ENCODE measurements at places on chromosomes 12 and 14.

- peak; percentile 39 for DNase-seq
Measured at GRCh38 chr14:64388533-64389285, 556 bp downstream of the MTHFD1 start.

DNA sequence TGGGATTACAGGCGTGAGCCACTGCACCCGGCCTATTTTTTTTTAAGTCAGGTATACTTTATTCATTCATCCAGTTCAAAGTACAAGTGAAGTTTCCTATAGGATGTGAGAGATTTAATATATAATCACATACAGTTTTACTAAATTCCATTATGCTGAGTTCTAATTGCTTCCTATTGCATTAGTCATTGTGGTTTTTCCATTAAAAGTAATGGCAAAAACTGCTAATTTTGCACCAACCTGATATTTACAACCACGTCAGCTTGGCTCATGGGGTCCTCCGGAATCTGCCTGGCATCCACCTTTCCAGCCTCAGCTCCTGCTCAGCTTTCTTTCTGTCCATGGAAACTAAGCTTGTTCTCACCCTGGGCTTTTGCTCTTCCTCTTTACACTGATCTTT lies 67.0 kb upstream of the CSRP2 start:
- no peak for DNase-seq

GRCh38 chr14:102734436-102734835 lies 42.8 kb upstream of the TRAF3 start:
- no peak for DNase-seq

- no peak for DNase-seq
Measured at GRCh38 chr12:42240131-42240750, 2.2 kb upstream of the YAF2 start.

GRCh38 chr12:6943722-6944380 lies at the start of the genes C12orf57 and RNU7-1:
TSS of gene C12orf57 (plus strand) at chr12:6944022. CDS start at chr12:6944122, 100 bp downstream.
TSS of gene RNU7-1 (plus strand) at chr12:6943816.
- DNase-seq: peak; percentile 95

DNA sequence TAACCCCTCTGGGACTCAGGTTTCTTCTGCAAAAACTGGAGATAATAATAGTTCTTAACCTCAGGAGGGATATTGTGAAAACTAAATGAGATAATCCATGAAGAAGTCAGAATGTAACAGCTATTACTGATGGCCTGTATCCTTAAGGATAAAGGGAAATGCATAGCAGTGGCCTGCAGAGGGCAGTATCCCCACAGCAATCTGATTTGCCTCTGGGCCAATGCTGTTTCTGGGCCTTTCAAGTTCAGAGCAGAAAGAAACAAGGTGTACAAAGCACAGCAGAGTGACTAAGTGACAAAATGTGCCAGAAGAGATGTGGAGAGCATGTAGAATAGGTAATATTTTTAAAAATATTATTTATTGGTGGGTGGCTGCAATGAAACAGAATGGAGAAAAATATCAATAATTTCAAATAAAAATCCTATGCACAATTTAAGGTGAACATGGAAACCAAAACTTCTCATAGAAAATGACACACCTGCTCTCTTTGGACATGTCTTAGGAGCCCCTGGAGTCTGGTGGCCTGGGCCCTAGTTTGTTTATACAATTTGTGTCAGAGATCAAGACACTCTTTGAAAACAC lies 90.3 kb downstream of the C12orf75 start:
- peak; percentile 80 for DNase-seq

GRCh38 chr14:22084393-22085281 lies 411.0 kb upstream of the OR4E1 start:
- DNase-seq: peak; percentile 54

DNA sequence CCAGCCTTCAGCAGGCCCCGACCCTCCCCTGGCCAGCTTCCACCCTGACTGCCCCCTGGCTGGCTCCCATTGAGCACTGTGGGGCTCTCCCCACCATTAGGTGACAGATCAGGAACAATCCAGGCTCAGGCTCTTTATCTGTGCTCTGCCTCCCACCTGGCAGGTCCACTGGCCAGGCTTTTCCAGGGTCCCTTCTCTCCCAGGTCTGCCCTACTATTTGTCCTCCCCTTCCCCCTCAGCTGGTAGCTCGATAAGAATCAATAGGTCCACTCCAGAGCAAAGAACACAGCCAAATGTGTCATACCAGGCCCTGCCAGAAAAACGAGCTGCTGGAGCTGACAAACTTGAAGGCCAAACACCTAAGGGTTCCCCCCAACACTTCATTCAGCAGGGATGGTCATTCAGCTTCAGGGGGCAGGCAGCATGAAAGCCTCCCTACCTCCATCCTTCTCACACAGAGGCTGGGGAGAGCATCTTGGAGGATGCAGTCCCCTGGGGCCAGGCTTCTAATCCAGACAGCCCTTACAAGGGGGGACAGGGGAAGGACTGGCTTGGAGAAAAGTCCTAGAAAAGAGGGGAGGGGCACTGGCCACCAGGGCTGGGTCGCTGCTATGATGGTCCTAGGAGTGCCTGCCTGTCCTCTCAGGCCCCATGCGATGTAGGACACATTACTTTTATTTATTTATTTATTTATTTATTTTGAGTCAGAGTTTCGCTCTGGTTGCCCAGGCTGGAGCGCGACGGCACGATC lies 1.9 kb upstream of the KRT18 start:
- no peak for DNase-seq

- DNase-seq: no peak
Measured at GRCh38 chr12:30930238-30930637, 3.7 kb downstream of the TSPAN11 start.

- peak; percentile 33 for DNase-seq
Measured at GRCh38 chr14:81529391-81529790, 4.3 kb downstream of the SEL1L start.

GRCh38 chr14:92687681-92688433 lies 60.6 kb downstream of the LGMN start:
- DNase-seq: no peak

DNA sequence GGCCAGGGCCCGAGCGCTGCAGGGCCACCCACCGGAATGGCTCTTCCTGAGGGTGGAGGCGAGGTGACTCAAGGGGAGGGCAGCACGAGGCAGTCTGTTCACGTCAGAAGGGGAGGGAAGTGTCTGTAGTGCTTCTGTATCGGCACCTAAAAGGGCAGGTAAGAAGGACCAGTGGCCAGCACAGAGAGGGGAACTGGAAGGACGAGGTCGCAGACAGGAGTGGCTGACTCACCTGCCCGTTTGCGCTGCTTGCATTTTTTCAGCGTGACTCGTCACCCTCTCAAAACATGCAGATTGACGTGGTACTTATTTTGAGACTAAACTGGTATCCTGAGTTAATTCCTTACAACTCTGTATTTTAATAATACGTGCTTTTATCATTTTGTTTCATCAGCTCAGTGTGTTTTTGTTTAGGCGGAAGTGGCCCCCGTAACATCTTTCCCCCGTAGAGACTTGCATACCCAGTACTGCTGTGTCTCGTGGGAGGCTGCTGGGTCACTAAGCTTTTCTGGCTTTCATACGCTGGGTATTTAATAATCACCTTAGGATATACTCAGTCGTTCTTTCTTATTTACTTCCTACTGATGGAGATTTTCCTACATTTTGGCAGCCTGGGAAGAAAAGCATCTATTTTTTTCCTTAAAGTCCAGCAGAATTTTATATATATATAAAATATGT lies 26.4 kb downstream of the SFSWAP start:
- DNase-seq: peak; percentile 90

GRCh38 chr12:109014984-109015765 lies 5.7 kb downstream of the SVOP start:
- no peak for DNase-seq

DNA sequence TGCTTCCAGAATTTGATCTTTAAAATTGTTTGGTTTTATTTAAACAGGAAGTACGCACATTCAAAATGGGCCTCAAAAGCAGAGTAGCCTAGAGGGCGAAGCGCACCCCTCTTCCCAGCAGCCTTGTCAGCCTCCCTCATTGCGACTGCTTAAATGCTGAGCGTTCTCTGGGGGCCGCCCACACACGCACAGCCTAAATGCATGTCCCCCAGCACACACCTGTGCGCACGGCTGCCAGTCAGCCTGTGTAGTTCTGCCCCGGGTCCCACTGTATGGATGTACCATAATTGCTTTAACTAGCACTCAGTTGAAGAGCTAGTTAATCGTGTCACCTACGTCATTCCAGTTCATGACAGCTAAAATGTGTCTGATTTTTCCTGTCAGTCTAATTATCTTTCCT lies 79.3 kb downstream of the TESC start:
- DNase-seq: no peak

DNA sequence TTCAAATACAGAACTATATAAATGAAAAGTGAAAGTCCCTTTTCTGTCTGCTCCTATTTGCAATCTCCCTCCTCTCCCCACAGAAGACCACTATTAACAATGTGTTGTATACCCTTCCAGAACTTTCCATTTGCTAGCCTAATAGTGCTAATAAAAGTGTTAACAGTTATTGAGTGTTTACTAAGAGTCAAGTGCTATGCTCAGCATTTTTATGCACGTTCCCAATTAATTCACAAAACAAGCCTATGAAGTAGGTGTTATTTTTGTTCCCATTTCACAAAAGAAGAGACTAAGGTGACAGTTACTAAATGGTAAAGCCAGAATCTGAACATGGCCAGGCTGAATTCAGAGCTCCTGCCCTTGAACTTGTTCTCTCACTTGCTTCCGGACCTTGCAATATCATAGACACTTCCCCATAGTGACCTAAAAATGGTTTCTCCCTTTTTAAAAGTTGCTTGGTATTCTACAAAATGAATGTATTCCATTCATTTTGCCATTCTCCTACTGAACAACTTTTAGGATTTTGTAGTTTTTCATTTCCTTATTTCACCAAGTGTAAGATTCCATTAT lies 1.6 kb upstream of the PRKAB1 start:
- DNase-seq: no peak

GRCh38 chr14:97771340-97772045 lies 974.3 kb downstream of the VRK1 start:
- no peak for DNase-seq

- no peak for DNase-seq
Measured at GRCh38 chr12:47721431-47721973, 3.8 kb downstream of the ENDOU start.

DNA sequence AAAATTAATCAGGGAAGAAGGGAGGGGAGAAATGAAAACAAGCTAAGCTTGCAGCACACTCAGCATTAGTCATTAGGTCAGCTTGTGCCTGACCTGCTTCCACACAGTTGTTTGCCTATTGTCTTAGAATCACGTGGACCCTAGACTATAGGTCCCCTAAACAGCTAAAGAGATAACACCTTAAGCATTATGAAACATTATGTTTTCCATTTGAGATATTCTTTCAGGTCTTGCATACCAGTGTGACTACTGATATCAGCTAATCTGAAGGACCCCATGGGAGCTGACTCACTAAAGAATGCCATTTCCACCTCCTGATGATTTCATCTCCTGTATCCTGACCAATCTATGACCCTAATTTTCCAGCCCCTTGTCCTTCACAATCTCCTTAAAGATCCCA lies 154.1 kb upstream of the FUT8 start:
- peak; percentile 35 for DNase-seq

DNA sequence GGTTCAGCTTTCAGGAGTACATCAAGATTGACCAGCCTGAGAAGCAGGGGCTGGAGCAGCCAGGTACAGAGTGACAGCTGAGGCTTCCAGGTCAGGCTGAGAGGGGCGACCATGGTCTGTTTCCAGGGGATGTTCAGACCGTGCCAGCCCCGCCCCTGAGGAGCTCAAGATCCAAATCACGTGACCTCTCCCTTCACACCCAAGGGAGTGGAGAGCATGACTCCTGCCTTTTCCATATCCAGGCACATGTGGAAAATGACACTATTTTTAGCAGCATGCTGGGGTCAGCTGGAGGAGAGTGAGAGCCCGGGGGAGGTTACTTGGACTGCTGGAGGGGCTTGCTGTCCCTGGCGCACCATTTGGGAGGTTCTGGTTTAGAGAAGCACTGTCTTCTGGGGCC lies 92.7 kb downstream of the B4GALNT3 start:
- no peak for DNase-seq

DNA sequence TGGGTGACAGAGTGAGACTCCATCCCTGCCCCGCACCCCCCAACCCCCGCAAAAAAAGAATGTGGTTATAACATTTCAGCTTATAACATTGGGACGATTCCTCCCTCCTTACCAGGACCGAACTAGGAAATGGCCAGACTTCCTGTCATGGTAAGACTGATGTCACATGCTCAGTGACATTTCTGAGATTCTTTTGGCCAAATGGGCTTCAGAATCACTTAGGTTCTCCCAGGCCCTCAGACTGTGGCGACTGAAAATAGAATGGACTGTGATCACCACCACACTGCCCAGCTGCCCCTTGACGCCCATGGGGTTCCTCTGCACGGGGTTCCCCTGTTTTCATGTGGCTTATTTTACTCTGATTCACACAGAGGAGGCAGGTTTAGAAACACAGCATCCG lies 115.0 kb upstream of the EVL start:
- no peak for DNase-seq

DNA sequence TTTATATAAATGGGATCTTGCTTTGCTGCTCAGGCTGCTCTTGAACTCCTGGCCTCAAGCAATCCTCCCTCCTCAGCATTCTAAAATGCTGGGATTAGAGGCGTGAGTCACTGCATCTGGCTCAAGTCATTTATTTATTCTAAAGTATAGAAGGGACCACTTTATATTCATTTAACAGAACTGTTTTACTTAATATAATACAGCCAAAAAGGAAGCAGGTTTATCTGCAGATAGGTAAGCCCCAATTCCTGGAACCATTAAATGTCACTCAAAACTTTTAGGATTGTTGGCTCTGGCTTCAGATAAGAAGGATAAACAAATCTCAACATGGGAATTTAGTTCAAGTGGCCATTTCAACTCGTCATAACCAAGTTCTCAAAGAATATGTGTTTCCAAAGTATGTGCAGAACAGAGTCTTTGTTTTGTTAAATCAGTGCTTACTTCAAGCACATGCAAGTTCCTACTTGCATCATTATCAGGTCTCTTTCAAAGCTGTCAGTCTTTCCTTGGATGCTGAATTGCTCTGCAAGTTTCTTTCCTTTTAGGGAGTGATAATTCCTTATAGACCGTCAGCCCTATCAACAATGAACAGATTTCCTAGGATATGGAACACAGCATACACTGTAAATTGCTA lies 60.4 kb downstream of the KITLG start:
- no peak for DNase-seq

GRCh38 chr14:94005324-94006073 lies 8.4 kb downstream of the CCDC197 start:
- DNase-seq: peak; percentile 15

DNA sequence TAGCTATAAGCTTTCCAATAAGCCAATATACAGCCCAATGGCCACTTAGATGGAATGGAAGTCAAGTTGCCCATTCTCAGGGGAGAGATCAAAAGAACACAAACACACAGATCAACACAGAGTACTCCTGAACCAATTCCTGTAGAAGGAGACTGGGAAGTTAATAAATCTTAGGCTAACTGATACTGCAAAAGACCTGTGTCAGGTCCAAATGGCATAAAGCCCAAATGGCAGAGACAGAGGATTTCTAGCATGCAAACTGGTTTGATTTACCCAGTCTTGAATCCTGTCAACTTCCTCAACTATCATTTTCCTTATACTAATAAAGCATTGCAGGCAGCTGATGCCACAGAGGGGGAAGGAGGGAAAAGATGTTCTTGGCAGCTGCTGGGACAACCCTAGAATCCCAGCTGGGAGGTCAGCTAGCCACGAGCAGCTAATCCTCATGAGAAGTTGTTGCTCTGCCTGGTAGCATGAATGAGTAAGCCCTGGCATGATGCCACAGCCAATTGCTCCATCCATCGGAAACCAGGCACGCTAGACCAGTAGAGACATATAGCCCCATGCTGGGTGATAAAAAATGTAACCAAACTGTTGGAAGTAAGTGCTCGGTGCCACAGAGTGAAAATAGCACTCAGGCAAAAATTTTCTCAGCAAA lies 26.2 kb downstream of the ANG start:
- DNase-seq: no peak

- no peak for DNase-seq
Measured at GRCh38 chr12:111850526-111850925, 8.5 kb downstream of the MAPKAPK5 start.

- peak; percentile 23 for DNase-seq
Measured at GRCh38 chr12:102063069-102063468, 1.3 kb upstream of the WASHC3 start.
